SIG-M5 (cell line): ENCODE measurements at places on chromosomes 16 and 17.

DNA sequence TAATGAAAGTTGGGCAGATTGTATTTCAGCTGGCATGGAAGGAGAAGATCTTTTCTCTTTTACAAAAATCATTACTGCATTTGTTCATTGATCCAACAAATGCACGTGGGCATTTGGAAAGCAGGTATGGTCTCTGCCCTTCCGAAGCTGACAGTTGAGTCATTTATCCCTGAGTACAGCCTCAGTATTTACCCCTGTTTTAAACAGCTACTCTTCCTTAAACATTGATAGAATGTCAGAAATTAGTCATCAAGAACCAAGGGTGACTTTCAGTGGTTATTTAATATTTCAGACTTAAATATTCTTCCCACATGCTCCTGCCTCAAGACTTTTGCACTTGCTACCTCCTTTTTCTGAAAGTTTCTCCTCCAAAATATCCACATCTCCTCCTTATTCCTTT lies 226.7 kb upstream of the HSBP1 start:
- DNase-seq, result no peak

DNA sequence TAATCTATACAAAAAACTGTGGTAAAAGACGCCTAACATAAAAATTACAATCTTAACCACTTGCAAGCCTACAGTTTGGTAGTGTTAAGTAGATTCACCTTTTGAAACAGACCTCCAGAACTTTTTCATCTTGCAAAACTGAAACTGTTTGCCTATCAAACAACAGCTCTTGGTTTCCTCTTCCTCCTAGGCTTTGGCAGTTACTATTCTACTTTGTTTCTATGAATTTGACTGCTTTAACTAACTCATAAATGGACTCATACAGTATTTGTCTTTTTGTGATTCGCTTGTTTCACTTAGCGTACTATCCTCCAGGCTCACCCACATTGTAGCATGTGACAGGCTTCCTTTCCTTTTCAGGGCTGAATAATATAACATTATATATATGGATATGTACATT lies 97.0 kb downstream of the PRKCA start:
- DNase-seq, result no peak

DNA sequence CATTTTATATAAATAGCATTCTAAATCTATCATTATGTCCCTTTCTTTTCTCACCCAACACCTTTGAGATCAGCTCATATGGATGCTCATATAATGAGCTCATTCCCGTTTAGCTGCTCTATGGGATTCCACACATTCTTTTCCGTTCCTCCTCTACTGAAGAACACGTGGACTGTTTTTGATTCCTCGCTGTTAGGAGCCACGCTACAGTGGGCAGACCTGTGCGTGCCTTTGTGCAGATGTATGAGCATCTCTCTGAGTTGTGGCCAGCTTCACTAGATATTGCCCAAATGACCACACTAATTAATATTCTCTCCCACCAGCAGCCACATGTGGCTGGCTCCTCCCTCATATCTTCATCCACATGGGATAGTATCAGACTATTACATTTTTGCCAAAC lies 6.0 kb upstream of the TNFRSF13B start:
- DNase-seq, result no peak

- DNase-seq, result no peak
Observed at GRCh38 chr16:71631776-71632175, 5.8 kb downstream of the MARVELD3 start.

- DNase-seq, result no peak
Observed at GRCh38 chr17:7951143-7951792, 19.3 kb downstream of the CNTROB start.

DNA sequence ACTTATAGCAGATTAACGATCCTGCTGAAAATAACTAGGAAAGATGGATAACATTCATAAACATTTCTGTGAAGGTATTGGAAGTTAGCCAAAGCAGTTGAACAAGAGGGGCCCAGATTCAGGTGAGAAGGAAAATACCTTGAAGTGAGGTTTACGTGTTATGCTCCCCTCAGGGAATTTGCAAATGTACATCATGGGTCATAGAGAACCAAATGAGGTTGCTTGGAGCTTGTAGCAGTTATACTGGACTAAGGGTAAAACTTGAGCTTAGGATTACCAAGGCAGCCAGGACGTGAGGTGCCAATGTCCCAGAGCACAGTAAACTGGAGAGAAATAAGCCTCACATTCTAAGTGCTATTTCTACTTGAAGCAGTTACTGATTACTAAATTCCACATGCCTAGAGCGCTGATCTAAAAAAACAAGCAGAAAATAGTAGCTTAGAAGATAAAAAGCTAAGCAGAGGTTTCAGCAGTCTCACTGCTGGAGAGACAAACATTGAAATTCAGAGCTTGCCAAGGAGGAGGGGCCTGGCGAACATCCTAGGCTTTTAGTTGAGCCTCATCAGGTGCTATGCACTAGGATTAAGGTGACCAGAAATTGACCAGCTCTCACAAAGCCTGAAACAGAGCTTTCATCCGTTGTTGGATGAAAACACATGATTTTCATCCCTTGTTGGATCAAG lies 136.7 kb upstream of the FAM20A start:
- DNase-seq, result no peak

GRCh38 chr16:89150090-89150835 lies 21.3 kb upstream of the CDH15 start:
- no peak for DNase-seq

GRCh38 chr16:80104401-80104800 lies 436.4 kb upstream of the DYNLRB2 start:
- DNase-seq, result no peak

GRCh38 chr16:54275956-54276355 lies 10.6 kb downstream of the IRX3 start:
- no peak for DNase-seq

- no peak for DNase-seq
Observed at GRCh38 chr17:413706-414380, 61.2 kb upstream of the RPH3AL start.

- DNase-seq, result no peak
Observed at GRCh38 chr17:323181-323580, 29.4 kb downstream of the RPH3AL start.

DNA sequence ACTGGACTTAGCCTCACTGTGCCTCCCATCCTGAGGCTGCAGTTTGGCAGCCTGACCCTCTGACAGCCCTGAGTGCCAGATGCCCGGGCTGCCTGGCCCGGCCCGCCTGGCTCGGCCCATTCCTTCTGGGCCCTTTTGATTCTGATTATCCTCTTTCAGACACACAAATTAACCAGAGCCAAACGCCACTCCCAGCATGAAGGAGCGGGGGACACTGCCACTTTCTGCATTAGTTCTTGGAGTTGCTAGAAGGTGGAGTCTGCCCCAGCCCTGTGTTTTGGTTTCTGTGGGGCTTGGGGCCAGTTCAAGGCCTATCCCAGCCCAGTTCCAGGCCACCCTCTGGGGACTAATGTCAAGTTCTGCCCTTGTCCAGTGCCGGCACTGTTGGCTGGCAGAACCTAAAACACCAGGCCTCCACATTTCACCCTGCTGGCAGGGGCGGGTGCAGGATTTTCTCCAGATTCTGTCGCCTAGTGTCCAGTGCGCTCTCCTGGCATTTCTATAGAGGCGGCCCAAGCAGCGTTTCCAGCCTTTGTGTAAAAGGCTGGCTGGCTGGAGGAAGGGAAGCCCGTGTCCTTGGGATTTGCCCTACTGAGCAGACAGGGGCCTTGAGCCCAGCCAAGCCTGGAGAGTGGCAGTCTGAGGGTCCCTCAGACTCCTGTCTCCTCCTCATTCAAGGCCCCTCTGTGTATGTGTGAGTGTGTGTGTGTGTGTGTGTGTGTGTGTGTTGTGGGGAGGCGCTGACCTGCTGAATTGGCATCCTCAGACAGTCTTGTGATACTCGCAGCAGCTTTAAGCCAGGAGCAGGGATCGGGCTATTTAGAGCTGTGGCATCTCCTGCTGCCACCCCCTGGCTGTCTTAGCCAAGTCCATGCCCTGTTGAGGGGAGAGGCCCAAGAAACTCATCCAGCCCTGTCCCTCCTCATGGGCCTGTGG lies 21.4 kb downstream of the PLCD3 start:
- DNase-seq, result no peak

GRCh38 chr16:749010-749409 lies 8.2 kb upstream of the CIAO3 start:
- no peak for DNase-seq

GRCh38 chr16:59605706-59606105 lies 871.6 kb upstream of the GOT2 start:
- no peak for DNase-seq

GRCh38 chr17:27756467-27757371 lies 43.6 kb downstream of the NOS2 start:
- no peak for DNase-seq

DNA sequence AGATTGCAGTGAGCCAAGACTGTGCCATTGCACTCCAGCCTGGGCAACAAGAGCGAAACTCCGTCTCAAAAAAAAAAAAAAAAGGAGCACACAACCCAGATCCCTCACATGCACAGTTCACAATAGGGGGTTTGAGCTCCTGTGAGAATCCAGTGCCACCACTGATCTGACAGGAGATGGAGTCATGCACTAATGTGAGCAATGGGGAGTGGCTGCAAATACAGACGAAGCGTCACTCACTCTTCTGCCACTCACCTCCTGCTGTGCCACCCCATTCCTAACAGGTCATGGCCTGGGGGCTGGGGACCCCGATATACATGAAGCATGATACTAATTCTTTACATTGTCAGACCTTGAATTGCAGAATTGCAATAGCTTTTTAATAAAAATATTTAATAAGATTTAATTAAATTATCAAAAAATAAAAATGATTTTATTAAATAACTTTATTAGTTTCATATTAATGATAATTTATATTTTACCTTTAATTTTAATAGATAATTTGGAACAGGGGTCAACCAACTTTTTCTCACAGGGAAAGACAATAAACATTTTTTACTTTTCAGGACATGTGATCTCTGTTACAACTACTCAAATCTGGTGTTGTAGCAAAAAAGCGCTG lies 171.4 kb downstream of the COPRS start:
- DNase-seq, result no peak

DNA sequence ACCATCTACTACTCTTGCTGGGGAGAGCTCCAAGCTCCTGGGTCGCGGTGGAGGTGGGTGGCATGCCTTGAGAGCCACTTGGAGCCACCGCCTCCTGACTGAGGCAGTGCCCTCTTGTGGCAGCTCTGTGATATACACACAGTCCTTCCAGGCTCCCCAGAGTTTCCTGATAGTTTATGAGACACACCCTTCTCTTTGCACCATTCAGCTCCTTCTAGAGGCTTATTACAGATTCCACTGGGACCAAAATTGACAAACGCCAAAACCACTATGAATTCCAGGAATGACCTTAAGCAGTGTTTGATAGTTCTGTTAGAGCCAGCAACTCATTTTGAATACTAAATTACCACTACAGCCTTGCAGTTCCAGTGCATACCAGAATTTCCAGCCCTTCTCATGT lies 170.1 kb upstream of the CDH13 start:
- no peak for DNase-seq

GRCh38 chr17:35135322-35135721 lies 6.8 kb downstream of the NLE1 start:
- no peak for DNase-seq

GRCh38 chr16:55370762-55371482 lies 46.9 kb downstream of the IRX6 start:
- DNase-seq, result no peak

- no peak for DNase-seq
Observed at GRCh38 chr17:21146362-21147015, 19.7 kb downstream of the DHRS7B start.

DNA sequence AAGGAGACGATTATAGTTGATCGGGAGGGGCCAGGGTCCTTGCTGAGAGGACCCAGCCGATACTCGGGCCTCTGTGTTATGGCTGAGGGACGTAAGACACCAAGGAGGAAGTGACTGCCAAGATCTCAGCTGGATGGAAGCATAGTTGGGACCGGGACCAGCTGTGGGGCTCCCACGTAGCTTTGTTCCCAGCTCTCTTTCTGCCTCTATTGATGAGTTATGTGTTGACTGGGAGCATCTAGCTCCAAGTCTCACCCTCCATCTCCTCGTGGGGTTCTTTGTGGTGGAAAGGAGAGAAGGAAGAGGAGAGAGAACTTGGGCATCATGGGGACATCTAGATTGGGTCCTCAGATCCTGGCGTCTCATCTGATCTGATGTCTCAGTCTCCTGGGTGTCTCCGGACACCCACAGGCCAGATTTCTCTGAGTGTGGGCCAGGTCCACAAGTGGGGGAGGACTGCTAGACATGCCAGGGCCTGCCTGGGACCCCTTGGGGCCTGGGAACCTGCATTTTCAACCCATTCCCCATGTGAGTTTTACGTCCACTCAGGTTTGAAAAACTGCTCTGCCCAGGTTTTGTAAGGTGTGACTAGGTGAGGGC lies 1.0 kb downstream of the MGRN1 start:
- DNase-seq, result no peak

DNA sequence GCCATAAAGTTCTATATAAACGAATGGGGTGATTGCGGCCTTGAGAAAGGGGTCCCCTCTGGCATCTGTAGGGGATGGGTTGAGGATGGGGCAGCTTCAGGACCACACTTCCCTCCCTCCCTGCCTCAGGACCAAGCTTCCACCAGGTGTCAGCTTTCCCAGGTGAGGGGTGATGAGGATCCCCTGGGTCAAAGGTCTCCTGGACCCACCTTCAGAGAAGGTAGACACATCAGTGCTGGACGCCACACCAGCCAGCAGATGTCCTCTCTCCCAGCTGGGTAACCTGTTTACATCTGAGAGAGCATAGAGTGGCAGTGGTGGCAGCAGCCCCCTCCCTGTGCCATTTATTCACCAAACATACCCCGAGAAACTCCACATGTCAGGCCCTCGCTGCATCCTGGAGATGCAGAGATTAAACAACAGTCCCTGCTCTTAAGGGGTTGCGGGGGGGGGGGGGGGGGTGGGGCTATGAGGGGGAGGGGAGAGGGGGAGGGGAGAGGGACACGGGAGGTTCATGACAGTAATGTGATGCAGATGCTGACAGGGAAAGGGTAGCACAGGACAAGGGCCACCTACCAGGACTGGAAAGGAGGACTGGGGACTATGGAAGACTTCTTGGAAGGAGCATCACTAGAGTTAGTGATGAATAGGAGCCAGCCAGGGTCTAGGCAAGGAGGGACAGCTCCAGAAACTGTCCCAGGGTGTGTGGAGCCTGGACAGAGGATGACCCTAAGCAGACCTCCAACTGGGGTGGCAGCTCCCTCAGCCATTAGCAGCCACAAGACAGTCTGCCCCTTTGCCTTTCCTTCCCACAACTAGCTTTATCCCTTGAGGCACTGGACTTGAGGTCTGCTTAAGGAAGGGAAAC lies 5.0 kb downstream of the PROCA1 start:
- no peak for DNase-seq

GRCh38 chr16:68590201-68590994 lies 51.3 kb downstream of the ZFP90 start:
- DNase-seq, result no peak

DNA sequence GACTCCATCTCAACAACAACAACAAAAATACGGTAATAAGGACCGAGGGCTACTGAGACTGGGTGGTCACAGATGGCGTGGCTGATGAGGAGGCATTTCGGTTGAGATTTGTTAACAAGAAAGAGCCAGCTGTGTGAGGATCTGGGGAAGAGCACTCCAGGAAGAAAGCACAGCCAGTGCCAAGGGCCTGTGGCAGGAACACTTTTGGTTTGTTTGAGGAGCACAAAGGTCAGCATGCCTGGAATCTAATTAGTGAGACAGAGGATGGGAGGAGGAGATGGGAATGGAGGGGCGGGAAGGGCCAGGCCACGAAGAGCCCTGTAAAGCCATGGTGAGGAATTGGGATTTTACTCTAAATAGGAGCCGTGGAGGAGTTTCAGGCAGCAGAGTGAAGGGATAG lies 24.9 kb downstream of the HASPIN start:
- no peak for DNase-seq
